ENCODE measurements at places on chromosomes 7 and 10.
A peak's percentile ranks its signal among the peaks of the same experiment; 100 is the strongest.

DNA sequence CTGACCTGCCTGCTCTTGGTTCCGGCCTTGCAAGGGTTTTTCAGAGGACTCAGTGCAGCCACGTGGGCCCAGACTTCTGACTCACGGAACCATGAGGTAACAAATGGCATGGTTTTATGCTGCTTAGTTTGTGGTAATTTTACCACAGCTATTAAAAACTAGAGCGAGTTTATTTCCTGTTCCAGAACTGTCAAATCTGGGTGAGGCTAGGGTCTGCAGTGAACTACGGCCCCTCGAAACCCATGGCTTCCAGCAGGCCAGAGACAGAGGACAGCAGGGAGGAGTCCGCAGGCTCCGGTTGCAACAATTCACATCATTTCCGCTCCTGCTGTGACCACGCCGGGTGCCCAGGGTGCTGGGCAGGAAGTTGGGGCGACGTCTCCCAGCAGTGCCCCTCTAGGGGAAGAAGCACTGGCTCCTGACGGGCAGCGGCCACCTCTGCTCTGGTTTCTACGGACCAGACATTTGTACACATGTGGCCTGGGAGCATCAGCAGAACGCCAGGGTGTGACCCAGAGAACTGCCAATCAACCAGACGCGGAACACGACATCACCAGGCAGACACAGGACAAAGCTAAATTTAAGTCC is 74.8 kb downstream of the ADARB2 start:
- DNase-seq: no peak

DNA sequence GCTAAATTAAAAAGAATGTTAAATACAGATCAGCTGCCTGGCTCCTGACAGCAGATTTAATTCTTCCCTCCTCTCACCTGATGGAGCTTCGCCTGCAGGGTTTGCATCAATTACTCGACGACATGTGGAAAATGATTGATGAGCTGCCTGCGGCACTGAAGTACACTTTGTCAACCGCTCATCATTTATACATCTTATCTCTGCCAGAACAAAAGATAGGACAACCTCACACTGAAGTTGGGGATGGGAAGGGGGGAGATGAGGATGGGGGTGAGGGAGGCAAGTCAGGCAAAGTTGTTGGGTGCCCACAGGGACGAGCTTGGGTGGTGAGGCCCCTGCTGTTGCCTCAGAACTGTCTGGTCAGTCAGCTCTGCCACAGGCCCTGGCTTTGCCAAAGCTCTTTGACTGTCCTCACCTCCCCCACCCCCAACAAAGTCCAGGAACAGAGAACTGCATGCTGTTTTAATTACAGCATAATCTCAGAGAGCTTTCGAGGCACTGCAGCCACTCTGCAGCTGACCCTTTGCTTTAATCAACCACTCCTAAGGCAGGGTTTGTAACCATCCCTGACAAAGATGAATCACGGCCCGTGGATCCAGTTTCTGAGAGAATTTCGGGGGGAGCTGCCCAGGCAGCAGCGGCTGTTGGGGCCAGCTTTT is 702.3 kb downstream of the LRMDA start:
- DNase-seq: no peak

GRCh38 chr10:70302292-70302691 is 18.5 kb upstream of the NPFFR1 start:
- DNase-seq: no peak

- DNase-seq: no peak
Observed at GRCh38 chr7:75621124-75621523, 117.6 kb downstream of the HIP1 start.

DNA sequence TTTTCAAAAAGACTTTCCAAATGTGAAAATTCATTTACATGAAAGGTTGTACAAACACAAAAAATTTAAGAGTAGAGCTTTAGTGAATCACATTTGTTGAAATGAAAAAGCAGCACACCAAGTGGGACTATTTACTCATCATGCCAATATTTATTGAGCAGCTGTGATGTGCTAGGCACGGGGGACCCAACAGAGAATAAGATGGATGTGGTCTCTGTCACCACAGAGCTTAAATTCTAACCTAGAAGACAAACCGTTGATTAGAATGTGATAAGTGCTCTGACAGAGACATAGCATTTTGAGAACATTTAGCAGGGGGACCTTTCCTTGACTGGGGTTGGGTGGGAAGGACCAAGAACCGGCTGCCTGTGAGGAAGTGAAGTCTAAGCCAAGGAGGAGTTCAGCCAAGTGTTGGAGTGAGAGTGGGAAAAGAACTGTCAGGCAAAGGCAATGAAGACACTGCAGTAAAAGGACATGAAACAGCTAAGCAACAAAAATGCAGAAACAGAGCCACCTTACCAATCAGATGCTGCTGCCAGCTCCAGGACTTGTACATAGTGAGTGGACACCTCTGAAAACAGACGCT is 19.1 kb downstream of the ADAM12 start:
- no peak for DNase-seq

- DNase-seq: peak; percentile 85
Observed at GRCh38 chr7:23893942-23894891, 184.2 kb downstream of the STK31 start.

- no peak for DNase-seq
Observed at GRCh38 chr7:156178857-156179256, 366.6 kb upstream of the SHH start.

DNA sequence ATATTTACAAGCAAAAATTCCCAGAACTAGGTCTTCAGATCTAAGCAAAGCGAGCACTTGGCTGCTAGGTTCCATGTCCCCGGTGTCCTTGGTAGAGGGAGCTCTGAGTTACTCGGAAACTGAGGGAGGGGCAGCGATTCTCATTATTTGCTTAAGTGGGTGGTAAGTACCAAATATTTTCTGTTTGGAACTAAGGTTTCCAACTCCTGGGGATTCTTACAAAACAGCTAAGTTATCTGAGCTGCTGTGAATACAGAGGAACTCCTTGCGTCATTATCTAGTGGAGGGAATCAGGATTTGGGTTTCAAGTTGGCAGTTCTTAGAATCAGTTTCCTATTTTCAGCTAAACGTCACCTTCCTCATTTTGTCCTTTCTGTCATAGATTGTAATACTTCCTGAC is 76.8 kb upstream of the IKZF1 start:
- DNase-seq: no peak

- DNase-seq: no peak
Observed at GRCh38 chr7:134619627-134620331, 26.9 kb upstream of the BPGM start.

GRCh38 chr7:2824678-2825461 is 19.2 kb downstream of the GNA12 start:
- DNase-seq: no peak

DNA sequence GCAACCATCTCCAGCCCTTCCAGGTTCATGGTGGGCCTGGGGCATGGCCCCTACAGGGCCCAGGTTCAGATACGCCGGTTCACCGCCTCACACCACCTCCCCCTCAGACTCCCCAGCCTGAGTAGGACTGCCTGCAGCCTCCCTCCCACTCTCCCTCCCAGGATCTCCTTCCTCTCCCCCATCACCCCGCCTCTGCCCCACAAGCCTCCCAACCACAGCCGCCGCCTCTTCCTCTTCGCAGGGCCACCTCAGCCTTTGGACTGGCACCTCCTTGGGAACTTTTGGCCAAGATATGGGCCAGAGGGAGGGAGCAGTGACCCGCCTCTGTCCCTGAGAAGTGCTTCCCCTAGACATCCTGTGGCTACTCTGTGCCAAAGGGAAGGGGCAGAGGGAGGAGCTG is 9.3 kb downstream of the KCNIP2 start:
- DNase-seq: no peak

DNA sequence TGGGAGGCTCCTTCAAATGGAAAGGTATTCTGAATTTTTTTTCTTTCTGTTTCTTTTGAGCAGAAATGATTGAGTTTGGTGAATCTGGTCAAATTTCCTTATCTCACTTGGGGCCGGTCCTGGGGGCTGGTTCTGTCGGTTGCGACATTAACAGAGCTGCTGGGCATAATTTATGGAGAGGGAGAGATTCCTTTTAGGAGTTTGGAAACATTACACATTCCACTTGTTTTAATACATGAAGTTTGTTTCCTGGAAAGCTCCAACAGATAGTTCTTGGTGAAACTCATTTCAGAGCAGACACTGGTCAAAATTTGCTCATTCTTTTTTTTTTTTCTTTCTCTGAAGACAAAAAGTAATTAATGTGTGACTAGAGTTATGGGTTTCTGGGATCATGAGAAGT is 129.9 kb downstream of the ABCA13 start:
- DNase-seq: no peak

DNA sequence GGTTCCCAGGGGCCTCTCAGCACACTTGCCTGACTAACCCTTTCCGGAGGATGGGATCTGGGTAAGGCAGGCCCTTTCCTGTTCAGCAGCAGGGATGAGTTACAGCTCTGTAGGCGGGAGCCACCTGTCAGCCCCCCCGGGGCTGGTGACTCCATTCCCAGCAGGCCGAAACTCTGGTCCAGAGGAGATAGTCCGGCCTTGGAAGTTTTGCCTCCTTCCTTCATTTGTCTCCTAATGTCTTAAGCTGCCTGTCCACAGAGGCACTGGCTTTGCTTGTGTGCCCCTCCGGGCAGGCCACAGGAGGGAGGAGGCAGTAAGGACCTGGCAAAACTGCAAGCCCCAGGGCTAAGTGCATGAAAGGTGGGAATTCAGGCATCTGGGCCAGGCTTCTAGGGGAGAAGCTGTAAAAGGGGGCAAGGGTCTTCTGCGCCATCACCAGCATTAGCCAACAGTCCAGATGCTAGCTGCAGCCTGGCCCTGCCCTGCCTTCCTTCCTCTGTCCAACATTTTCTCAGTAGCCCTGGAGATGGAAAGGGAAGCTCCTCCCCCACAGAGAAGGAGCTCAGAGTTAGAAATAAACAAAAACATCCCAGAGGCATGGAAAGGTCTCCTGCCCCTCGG is 1.2 kb downstream of the ADIRF start:
- DNase-seq: no peak

- no peak for DNase-seq
Observed at GRCh38 chr10:44385026-44385695, at the start of gene CXCL12. Gene CXCL12 (minus strand): TSS chr10:44385097. CDS start chr10:44385005, 92 bp downstream.

GRCh38 chr10:72037811-72038210 is 50.5 kb downstream of the SPOCK2 start:
- DNase-seq: no peak

- no peak for DNase-seq
Observed at GRCh38 chr7:158329686-158330085, 257.9 kb downstream of the PTPRN2 start.

DNA sequence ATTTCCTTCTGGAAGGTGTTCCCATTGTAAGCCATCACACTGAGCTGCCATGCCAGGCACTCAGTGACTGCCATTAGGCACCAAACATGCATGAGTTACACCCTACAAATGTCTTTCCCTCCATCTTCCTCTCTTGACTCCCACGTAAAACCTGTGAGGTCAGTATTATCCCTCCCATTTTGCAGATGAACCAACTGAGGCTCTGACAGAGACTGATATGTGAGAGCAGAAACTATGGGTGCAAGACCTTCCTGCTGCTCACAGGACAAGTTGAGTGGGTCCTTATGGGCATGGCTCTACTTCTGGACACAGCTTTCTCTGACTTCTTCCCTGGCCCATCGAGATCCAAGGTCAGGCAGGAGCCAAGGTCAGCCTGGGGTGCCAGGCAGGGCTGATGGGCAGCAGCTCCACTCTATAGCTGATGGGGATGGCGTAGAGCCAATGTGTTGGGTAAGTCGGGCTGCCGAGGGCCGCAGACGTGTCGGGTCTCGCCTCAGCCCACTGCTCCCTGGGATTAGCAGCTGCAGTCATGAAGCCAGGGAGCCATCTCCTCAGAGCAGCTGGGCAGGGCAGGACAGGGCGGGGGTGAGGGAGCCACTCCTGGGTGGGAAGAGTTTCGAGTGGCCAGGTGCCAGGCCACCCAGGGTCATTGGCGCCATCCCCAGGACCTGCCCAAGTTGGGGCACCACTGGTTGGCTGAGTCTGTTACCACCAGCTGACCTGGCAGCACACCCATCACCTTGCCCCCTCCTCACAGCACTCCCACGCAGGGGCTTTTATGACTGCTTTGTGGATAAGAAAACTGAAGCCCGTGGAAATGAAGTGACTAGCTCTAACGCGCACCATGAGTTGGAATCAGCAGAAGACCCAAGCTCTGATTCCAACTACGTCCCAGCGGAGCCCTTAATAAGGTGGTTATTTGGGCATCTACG is 117.8 kb upstream of the ZMIZ1 start:
- no peak for DNase-seq

- no peak for DNase-seq
Observed at GRCh38 chr7:6448943-6449543, 1.3 kb upstream of the DAGLB start.

DNA sequence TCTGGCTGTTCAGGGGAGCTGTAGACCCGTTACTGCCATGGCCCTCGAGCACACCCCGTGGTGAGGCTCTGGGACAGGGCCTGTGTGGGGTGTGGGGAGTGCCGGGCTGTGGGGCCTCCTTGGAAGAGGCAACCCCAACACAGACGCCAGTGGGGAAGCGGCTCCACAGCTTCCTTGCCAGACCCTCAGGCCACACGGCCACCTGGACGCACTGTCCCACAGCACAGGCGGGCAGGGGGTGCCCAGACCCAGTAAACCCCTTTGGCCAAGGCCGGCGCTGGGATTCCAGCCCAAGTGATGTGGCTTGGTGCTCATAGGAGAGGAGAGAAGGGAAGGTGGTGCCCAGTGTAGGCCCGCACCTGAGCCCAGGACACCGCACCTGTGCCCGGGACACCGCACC is 12.9 kb upstream of the NKX6-2 start:
- no peak for DNase-seq

DNA sequence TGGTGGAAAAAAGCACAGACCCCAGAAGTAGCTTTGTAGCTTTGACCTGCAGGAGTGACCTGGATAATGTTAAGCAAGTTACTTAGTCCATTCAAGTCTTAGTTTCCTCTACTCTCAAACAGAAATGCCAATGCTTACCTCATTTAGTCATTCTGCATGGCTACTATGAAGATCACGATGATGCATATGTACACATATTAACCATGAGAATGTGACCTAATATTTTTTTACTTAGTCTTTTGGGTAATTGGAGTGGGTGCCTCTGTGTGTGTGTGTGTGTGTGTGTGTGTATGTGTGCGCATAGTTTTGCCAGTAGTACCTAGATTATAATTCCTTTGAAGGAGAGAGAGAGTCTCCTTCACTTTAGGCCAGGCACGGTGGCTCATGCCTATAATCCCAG is 95.8 kb downstream of the NRP1 start:
- no peak for DNase-seq

- no peak for DNase-seq
Observed at GRCh38 chr10:104300736-104301292, 31.8 kb downstream of the GSTO2 start.

DNA sequence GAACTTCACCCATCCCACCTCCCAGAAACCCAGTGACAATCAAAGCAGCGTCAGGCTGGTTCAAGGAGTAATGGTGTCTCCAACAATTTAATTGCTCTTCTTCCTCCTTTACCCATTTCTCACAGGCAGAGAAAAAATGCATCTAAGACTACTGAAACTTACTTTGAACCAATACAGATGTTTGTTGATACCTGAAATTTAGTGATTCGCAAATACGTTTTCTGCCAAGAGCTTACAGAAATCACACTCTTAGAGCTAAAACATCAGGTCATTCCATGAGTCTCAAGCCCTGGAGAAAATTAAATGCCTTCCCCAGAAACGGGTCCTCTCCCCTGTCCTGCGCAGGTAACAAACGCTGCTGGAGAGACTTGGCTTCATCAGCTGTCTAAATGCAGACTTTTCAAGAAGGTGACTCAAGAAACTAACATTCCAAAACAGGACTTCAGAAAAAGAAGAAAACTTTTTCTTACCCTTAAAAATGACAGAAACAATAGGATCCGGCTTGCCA is 443 bp downstream of the MYOF start:
- no peak for DNase-seq

All from T-helper 2 cell (primary cell).